ENCODE measurements at places on chromosomes 5 and 9.
A peak's percentile ranks its signal among the peaks of the same experiment; 100 is the strongest.

DNA sequence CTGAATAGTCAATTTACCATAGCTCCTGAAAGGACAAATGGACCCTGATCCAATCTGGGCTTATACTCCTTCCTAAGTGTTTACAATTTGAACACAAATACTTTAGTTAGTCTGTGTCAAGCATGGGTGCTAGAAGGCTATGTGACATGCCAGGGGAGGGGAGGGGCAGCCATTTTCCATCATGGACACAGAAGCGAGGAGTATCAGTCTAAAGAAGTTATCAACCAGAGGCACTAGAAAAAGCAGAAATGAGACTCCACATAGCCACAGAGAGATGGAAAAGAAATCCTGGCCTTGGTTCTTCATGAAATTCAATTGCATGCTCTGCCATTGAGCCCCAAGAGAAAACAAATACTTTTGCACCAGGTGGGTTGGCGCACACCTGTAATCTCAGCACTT lies 61.8 kb downstream of the NR6A1 start:
- DNase-seq: no peak

DNA sequence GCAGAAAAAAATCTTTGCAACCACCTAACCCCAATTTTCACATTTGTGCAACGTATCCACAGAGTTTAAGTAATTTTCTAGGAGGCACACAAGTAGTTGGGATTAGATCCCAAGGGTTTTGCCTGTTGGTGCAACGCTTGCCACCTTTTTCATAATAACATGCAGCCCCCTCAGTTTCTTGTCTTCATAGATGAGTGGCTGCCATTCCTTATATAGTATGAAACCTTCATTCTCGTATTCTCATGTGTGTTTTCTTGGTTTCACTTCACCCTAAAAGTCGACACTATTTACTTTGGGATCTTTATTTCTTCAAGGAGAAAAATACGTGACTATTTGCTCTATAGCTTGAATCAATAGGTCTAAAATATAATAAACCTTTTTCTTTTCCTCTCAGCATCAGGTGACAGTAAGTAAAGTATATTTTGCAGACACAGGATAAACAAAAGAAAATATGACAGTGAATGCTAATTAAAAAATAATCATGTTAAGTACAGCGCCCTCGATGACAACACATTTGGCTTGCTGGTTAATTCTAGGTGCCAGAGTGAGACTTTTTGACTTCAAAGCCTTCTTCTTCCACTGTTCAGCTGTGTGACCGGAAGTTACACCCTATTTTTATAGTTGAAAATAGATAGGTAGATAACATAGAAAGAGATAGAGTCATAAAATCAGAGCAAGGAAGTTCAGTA lies 342.8 kb upstream of the CCNG1 start:
- DNase-seq: no peak

DNA sequence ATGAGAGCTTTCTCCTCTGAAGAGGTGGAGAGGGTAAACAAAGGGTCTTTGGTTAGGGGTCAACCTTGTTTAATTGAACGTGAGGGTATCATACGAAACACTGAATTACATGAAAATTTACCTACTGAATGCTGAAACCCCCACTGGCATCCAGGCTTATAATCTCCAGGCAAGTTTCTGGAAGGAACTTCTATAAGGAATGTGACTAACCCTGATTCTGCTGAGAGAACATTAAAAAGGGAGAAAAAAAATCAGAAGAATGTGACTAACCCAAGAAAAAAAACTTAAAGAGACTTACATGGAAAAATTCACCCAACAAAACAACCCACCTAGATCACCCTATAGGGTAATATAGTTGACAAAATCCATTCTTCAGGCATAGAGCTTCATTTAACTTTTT lies 55.5 kb downstream of the APC start:
- DNase-seq: no peak

- no peak for DNase-seq
These were observed 101.6 kb downstream of the RFK start for GRCh38 chr9:76292658-76293057.

DNA sequence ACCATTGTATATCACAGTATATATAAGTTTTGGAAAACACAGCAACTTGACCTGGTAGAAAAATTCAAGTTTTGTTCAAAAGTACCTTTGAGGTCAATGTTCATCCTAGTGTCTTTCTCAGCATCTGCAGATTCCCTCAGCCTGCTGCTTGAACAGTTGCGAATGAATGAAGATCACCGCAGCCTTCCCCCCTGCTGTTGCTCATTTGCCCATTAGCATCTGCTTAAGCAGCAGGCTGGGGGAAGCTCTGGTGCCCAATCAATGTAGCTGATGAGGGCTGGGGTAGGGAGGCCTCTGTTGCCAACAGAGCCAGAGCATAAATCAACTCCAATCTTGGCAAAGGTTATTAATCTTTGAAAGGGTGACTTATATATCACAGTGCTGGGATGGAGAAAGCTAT lies 586.5 kb upstream of the PTPRD start:
- no peak for DNase-seq

GRCh38 chr5:2779459-2779858 lies 28.0 kb upstream of the IRX2 start:
- no peak for DNase-seq

GRCh38 chr9:75148561-75148960 lies 60.2 kb downstream of the OSTF1 start:
- peak; percentile 83 for DNase-seq

GRCh38 chr5:141135030-141135717 lies at the start of gene PCDHB5:
Gene PCDHB5, plus strand, starts transcription at chr5:141135206. Its CDS starts 229 bp downstream, at chr5:141135435.
- DNase-seq: peak; percentile 3

DNA sequence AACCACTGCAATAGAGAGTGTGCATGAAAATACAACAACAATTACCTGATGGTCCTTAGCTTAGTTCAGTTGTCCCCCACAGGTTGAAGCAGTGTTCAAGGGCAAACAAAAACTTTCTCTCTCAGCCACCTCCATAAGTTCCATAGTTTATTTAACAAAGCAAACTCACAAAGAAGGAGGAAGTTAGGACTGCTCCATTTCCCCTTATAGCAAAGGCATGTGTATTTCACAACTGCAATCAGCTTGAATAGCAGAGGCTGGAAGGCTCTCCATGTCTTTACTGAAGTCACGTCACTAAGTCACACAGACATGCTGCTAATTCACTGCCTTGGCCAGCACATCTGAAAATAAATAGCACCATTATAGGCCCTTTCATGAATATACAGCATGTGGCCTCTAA lies 43.3 kb downstream of the DOCK8 start:
- DNase-seq: no peak

- DNase-seq: no peak
These were observed 202.6 kb downstream of the TSSK1B start for GRCh38 chr5:113232221-113232620.

DNA sequence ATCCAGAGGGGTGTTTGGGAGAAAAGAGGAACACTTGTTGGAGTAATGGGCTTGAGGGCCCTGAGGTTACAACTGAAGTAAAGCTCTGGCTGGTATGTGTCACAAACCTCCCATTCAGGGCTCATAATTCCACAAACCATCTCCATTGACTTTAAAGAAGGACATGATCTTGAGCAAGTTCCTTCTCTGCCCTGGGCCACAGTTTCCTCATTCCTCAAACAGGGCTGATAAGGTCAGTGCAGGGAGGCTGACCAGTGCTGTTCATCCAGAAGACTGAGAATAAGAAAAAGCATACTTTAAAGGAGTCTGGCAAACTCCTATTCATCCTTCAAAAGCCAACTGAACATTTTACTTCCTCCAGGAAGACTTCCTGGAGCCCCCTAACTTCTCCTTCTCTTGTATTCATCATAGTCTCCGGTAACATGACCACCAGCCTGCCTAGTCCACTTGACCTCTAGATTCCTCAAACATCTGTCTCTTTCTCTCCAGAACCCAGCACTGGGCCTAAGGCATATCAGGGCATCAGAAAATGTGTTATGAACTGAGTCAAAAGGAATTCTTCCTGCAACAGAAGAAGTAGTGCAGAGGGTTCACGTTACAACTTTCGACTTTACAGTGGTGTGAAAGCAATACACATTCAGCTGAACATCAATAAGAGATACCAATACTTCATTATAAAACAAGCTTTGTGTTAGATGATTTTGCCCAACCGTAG lies 20.7 kb upstream of the PTPN3 start:
- DNase-seq: no peak

- no peak for DNase-seq
These were observed 76.4 kb upstream of the RPS23 start for GRCh38 chr5:82354543-82354942.

DNA sequence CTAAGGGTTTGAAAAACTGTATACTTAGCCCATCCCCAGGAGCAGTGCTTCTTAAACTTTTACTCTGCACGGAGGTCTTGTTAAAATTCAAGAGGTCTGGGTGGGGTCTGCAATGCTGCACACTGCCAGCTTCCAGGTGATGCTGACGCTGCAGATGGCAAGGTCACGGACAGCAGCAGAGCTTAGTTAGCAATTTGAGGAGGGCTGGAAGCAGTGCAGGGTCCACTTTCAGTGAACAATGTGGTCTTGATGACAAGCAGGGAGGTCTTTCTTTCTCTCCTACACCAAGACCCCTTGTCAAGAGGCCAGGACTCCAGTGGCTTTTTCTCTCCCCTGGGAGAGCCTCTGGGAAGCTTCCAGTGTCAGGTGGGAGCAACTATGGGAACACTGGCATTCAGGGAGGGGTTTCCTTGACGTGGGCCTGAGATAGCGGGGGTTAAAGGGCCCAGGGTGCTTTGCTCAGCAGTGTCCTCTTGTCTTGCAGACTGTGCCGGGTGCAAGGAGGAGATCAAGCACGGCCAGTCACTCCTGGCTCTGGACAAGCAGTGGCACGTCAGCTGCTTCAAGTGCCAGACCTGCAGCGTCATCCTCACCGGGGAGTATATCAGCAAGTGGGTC lies 65.0 kb upstream of the AFAP1L1 start:
- DNase-seq: no peak

GRCh38 chr5:88860501-88860900 lies 22.5 kb downstream of the MEF2C start:
- DNase-seq: peak; percentile 60

Data from fibroblast of skin of abdomen (primary cell).